ENCODE measurements at places on chromosomes 6 and 20.

GRCh38 chr6:143015300-143015706 is 45.4 kb upstream of the AIG1 start:
- DNase-seq: no peak

GRCh38 chr6:163738304-163738703 is 323.8 kb downstream of the QKI start:
- DNase-seq: no peak

DNA sequence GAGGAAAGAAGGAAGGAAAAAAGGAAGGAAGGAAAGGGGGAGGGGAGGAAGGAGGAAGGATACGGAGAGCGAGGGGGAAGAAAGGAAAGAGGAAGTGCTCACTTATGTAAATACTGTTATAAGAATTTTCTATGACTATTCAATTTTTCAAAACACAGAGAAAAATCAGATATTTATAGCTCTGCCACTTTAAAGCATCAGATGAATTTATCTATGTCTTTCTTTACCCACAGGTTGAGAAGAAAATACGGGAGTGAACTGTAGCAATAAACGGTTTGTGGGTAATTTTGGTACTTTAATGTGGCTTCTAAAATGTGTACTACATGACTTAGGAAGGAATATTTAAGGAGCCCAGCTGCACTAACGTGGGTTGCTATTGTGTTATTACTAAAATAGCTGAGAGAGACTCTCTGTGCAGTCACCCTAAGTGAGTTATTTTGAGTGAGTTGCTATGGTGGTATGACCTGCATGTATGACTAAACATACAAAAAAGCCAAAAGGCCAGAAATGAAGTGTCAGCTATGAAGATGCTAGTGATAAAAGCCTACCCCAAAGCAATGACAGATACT is 225.5 kb downstream of the SOD2 start:
- DNase-seq: no peak

GRCh38 chr6:133743621-133744020 is 145.3 kb upstream of the TCF21 start:
- no peak for DNase-seq

DNA sequence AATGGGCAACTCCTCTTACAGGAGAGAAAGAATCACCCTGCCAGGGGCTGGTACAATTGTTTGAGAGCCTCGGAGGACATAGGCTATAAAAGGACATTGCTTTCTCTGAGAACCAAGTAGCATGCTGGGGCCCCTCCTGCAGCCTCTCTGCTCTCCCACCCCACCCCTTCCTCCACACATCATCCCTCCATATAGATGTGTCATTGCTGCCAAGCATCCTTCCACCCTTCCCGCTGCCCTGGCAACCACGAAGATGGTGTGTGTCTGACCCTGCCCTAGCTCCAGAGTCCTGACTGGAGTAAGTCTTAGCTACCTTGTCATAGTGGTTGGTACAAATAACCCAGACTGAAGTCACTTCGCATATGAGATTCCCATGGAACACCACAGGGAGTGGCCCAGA is 129.7 kb downstream of the SNX5 start:
- no peak for DNase-seq

- no peak for DNase-seq
These were observed 52.9 kb upstream of the PLCB4 start for GRCh38 chr20:9015984-9016324.

DNA sequence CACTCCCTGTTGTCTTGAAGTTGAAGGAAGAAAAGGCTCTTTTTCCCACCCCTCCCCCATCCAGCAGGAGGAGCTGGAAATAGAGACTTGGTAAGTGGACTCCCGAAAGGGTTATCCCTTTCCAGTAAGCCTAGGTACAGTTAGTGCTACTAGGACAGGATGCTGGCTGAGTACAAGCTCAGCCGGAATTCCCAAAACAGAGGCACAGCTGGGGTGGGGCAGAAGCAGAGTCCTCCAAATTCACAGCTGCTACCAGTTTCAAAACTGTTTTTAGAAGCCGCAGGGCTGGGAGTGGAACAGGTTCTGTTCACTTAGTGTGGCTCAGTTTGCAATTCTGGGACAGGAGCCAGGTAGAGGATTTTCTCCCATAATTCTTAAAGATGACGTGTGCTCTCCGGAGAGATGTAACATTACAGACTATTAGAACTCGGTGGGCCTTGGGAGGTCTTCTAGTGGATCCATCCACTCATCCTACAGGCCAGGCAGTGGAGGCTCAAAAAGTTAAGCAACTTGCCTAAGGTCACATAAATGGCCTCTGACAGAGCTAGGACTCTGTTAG is 19.0 kb upstream of the UTRN start:
- no peak for DNase-seq

DNA sequence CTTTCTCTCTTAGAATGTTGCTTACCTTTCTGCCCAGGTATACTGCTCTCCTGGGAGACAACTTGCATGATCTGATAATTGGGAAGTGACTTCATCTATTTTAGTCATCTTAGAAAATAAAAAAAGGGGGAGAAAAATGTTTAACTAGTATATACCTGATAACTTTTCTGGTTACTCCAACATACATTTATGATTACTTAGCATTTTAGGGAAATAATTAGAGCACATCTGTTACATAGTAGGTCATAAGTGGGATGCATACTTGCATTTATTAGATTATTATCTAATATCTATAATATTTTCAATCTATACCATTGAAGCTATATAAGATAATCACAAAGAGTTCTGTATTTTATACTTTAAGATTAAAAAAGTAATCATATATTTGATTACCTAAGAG is 193.9 kb upstream of the EYS start:
- DNase-seq: no peak

GRCh38 chr20:6045566-6045965 is 8.3 kb downstream of the LRRN4 start:
- DNase-seq: no peak

GRCh38 chr6:2007165-2007564 is 238.2 kb downstream of the GMDS start:
- DNase-seq: no peak

GRCh38 chr20:6012179-6012578 is 41.7 kb downstream of the LRRN4 start:
- no peak for DNase-seq

DNA sequence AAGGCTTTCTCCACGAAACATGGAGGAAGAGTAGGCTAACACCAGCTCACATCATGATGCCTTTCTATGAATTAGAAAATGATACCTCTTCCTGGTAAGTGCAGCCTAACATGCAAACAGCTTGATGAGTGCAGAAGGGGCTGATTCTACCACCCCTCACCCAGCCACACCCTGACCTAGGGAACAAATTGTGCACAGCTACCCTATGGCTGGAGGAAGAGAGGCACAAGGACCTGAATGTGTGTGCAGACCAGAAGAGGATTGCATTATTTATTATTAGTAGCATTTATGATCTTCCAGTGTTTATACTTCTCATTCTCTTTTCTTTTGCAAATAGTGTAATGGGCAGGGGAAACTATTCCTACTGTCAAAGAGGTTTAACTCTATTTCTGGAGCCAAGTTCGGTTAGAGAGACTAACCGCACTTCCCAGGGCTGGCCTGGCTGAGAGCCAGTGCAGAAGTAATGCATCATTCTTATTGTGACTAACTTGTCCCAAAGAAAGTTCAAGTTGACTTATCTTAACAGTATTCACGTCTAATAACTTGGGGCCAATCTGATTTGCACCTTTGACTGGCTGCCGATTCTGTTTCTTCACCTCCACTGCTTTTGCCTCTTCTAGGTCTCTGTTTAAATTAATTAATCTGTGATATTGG is 237.5 kb downstream of the CD83 start:
- DNase-seq: no peak

GRCh38 chr6:5950361-5950785 is 56.4 kb downstream of the NRN1 start:
- DNase-seq: peak; percentile 8

All from CD4-positive, alpha-beta T cell treated with Interferon alpha-2 for 1 hour (primary cell).